Effector memory CD4-positive, alpha-beta T cell (primary cell): ENCODE measurements at places on chromosomes 13 and 19.
A peak's percentile ranks its signal among the peaks of the same experiment; 100 is the strongest.

GRCh38 chr19:38004521-38005223 is 97.7 kb downstream of the SIPA1L3 start:
- DNase-seq: no peak

DNA sequence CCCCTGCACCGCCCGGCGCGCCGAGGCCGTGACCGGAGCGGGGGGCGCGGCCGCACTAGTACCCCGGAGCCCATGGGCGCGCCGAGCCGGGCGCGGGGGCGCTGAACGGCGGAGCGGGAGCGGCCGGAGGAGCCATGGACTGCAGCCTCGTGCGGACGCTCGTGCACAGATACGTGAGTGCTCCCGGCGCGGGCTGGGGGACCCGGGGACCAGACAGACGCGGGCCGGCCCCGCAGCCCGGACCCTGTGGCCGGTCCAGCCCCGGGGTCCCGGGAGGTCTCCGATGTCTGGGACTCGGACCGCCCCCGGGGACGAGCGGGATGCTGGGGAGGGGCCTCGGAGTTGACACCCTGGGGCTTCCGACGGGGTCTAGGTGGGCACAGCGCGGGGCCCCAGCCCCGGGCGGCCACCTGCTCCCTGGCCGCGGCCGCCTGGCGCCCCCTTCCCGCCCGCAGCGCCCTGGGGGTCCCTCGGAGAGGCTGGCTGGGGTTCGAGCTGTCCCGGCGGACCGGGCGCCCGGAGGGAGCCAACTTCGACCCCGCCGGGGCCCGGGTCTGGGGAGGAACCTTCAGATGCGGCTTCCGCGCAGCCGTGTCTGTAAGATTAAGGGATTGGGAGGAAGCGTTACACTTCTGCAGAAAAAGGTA is 568 bp downstream of the ATP11A start:
- no peak for DNase-seq

DNA sequence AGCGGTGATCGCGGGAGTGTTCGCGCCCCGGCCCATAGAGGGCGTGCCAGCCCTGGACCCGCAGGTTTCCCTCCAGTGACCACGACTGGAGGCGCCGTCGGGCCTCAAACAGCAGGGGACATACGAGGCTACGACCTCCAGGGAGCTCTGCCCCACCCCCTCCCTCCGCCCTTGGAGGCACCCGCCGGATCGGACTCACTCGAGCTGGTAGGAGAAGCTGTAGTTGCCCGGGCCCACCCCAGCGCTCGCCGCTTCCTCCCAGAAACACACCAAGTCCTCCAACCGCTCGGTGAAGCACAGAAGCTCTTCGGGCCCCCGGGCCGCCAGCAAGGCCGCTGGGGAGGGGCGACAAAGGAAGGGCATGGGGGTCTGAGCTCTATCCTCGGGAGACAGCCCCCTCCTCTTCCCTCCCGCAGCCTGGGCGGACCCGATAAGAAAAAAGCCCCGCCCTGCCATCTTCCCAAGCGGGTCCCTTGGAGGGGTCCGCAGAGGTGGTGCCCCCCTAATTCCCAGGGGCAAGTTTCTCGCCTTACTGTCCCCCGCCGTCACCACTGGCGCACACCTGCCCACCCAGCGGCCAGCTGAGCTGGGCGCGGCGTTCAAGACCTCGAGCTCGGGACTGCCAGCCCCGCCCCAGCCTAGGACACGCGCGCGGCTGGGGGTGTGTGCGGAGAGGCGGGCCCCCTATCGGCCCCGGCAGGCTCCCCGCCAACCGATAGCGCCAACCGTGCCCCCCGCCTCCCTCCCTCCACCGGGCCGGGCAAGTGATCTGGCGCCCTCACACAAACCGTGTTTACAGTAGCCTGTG is 1.0 kb downstream of the EPOR start:
- DNase-seq: no peak

DNA sequence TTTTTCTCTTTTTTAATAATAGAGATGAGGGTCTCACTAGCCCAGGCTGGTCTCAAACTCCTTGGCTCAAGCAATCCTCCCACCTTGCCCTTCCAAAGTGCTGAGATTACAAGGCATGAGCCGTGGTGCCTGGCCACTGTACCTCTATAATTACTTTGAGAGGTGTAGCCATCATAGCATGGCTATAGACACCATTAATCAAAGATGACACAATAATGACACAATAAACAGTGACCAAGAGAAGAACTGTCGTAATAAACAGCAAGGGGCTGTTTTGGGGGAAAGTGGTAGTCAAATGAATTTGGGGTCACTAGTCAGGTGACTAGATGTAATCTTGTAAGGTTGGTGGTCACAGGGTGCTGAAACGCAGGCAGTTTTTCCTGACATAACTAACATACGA is 30.4 kb downstream of the KLF5 start:
- no peak for DNase-seq

DNA sequence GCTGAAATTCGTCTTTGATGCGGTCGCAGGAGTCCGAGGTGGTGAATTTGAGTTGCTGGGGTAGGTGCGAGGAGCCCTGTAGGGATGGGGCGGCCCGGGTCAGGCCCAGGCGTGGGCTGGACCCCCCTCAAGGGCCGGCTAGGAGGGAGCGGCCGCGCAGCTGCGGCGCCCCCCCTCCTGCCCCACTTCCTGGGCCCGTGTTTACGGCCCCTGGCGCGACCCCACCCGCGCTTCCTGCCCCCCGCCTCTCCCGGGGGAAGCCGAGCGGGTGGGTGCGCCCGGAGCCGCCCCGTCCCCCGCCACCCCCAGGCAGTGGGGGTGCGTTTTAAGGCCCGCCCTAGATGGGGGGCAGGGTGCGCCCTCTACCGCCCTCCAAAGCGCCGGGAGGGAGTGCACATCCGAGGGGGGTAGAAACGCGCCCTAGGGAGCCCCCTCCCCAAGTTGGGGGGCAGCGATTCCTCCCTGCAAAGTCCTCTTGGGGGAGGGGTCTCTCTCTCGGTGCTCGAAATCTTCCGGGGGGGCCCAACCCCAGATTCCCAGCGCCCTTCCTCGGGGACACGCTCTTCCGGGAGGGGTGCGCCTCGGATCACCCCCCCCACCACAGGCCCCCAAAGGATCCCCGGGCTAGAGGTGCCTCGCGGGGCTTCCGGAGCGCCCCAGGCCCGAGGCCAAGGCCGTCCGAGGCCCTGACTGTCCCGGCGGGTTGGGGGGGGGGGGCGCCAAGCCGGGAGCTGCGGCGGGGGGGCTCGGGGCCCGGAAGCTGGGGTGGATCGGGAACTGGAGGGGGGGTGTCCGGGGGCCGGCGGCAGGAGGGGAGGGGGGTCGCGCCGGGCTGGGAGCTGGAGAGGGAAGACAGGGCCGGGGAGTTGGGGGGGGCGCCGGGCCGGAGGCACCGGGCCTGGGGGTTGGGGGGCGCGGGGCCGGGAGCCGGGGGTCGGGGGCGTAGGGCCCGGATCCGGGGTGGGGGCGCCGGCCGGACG is 823 bp downstream of the TLE5 start:
- peak; percentile 51 for DNase-seq

DNA sequence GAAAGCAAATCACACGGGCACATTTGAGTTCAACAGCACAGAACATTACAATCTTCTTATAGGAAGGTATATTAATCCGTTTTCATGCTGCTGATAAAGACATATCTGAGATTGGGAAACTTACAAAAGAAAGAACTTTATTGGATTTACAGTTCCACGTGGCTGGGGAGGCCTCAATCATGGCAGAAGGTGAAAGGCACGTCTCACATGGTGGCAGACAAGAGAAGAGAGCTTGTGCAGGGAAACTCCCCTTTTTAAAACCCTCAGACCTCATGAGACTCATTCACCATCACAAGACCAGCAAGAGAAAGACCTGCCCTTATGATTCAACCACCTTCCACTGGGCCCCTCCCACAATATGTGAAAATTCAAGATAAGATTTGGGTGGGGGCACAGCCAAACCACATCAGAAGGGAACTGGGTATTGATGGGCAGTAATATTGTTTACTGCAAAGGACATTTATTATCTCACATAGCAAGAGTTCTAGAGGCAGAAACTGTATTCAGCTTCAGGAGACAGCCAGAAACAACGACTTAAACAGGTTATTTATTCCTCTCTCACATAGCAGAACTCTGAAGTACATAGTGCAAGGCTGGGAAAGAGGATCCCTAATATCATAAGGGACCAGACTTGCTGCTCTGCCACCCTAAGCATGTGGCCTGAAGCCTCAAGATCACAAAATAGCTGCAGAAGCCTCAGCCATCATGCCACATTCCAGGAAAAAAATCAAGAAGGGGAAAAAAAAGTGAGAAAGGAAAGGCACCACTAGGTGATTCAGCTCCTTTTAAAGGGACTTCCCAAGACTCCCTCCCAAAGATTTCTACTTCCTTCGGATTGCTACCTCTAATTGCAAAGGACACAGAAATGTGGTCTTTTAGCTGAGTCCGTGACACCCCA is 23.1 kb downstream of the FXYD5 start:
- DNase-seq: no peak

DNA sequence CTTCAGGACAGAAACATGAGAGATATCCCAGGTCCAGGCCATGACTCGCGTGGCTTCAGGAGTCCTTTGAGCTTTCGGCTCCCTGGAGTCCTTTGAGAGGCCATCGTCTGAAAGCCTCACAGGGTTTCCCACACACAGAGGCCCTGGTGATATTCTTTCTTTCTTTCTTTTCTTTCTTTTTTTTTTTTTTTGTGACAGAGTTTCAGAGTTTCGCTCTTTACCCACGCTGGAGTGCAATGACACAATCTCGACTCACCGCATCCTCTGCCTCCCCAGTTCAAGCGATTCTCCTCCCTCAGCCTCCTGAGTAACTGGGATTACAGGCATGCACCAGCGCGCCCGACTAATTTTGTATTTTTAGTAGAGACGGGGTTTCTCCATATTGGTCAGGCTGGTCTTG is 5.5 kb downstream of the SIN3B start:
- DNase-seq: no peak

DNA sequence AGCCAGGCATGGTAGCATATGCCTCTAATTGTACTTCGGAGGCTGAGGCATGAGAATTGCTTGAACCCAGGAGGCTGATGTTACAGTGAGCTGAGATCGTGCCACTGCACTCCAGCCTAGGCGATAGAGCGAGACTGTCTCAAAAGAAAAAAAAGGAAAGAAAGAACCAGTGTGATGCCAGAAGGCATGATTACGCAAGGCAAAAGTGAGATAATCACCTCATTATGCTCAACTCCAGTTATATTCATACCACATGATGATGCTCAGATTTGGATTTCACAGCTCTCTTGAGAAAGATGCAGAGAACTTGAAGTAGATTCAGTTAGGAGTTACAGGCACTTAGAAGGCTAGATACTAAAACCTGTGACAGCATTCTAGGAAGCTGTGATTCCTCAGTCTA is 21.8 kb downstream of the RCBTB1 start:
- no peak for DNase-seq

- no peak for DNase-seq
Measured at GRCh38 chr13:50629497-50629896, 214.0 kb downstream of the DLEU7 start.

- DNase-seq: no peak
Measured at GRCh38 chr19:14112051-14112808, 5.3 kb downstream of the PRKACA start.

- DNase-seq: no peak
Measured at GRCh38 chr13:48578516-48579164, 45.8 kb upstream of the RCBTB2 start.

DNA sequence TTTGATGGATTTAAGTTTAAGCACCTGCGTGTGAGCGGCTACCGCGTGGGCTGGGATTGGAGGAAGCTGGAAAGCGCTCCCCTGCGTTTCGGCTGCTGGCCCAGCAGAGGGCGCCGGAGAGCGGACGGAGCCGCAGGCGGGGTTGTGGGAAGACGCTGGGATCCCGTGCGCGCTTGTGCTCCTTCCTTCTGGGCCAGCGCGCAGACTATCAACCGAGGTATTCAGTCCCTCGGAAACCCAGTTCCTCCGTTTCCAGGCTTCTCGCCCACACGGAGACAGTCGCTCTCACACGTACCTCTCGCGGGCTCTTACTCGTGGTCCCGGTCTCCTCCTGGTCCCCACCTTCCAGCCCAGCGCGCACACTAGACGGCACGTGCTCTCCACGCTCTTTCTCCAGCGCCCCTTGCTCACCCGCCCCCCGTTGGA is 28.8 kb downstream of the EPN1 start:
- DNase-seq: no peak

DNA sequence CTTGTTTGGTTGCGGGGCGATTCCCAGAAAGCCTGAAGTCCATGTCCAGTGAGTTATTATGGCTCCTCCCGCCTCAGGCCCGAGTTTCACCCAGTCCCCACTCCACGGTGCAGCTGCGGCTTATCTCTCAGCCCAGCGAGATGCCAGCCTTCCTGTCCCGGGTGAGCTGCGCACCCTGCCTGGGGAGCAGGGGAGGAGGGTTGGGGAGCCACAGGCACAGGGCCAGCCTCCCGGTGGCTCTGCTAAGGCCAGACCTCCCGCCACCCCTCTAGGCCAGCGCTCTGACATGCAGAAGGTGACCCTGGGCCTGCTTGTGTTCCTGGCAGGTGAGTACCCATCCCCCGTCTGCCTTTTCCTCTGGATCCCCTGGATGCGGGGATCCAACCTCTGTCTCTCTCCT is 3.5 kb downstream of the FXYD3 start:
- DNase-seq: no peak

DNA sequence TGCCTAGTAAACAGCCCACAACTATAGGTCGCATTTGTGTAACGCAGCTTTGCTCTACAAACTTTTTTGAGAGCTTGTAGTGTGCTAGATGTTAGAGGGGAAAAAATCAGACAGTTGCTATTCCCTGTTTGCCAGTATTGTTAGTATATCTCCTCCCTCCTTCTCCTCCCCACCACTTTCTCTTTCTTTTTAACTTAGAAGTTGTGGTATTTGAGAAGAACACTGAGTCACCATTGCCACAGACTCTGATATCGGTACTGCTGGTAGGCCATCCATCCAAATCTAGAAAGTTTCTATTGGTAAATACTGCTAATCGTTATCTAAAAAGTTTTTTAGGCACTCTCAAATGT is 666 bp downstream of the POMP start:
- DNase-seq: no peak

GRCh38 chr13:95233026-95233635 is 68.1 kb downstream of the ABCC4 start:
- DNase-seq: no peak

DNA sequence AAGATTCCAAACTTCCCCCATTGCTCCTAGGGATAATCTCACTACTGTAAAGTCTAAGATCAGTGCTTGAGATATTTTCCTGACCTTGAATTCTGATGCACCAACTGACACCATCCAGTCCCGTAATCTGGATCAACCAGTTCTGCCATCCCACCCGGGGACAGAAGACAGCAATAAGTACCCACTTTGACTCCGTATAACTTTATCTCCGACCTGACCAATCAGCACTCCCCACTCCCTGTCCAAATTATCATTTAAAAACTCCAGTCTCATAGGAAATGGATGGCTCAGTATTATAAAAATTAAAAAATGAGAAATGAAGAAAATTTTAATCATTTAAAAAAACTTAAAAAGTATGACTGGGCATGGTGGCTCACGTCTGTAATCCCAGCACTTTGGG is 61.4 kb upstream of the ABCC4 start:
- DNase-seq: no peak

GRCh38 chr19:45682908-45683307 is 8.8 kb downstream of the SNRPD2 start:
- DNase-seq: no peak

GRCh38 chr19:18007044-18007916 is 690 bp upstream of the ARRDC2 start:
- DNase-seq: peak; percentile 67

GRCh38 chr19:55098716-55099556 is 18.5 kb downstream of the PPP1R12C start:
- DNase-seq: no peak
